ENCODE measurements at places on chromosomes 7 and 10. TPM values are rescaled to one million over a fixed set of nuclear protein-coding genes. Genes with fewer than 3 reads are reported as not detected.

The NPSR1 gene
- total RNA-seq = not detected

The TBC1D12 gene
- 0.71 TPM for total RNA-seq

The SFTPA1 gene
- total RNA-seq = not detected

The OPALIN gene
- not detected for total RNA-seq

The SPDYE9 gene
- total RNA-seq = not detected

The OR2A1 gene
- not detected for total RNA-seq

- DNase-seq = peak; percentile 75
- H3K27ac ChIP-seq = peak overlapping the region; percentile 57
- H3K27me3 ChIP-seq = no peaks in the 10 kb centered on the region
- H3K4me1 ChIP-seq = peaks cover 18% of the 10 kb centered on the region
Measured at GRCh38 chr10:119333146-119333792, 125.9 kb downstream of the GRK5 start.

GRCh38 chr10:62182595-62182994, 86.0 kb downstream of the RTKN2 start:
- no peaks in the 10 kb centered on the region for H3K27me3 ChIP-seq
- DNase-seq = peak; percentile 69
- H3K27ac ChIP-seq = peak overlapping the region; percentile 87
- H3K4me1 ChIP-seq = peaks cover 62% of the 10 kb centered on the region
- peak overlapping the region; percentile 40 for H3K4me3 ChIP-seq

DNA sequence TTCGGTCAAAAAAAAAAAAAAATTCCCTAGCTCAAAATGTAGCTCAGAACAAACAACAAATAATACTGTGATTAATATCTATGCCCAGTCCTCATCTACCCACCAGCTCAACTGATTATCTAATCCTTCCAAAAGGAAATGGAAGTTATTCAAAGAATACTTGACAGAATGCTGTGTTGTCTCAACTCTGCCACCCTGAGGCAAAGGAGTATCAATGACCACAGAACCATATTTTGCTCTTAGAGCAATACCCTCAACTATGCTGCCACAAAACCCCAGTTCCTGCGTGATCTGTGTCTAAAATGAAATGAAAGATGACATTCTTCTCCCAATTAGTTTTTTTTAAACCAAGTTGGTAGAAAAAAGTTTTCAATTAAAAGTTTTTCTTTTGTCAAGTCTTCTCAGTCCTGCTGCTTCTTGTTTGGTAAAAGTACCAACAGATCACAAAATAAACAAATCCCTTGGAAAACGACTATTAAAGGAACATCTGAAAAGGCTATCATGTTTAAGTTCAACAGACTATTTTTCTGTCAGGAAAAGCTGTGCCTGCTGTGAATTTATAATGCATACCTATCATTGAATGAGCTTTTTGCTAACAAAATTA, 21.6 kb downstream of the RBM28 start:
- H3K27me3 ChIP-seq = no peaks in the 10 kb centered on the region
- DNase-seq = peak; percentile 74
- H3K4me1 ChIP-seq = peaks cover 22% of the 10 kb centered on the region
- H3K27ac ChIP-seq = peak overlapping the region; percentile 4
- no peak overlapping the region for H3K4me3 ChIP-seq

- peaks cover 10% of the 10 kb centered on the region for H3K27me3 ChIP-seq
- DNase-seq = no peak
- H3K4me1 ChIP-seq = peaks cover 2% of the 10 kb centered on the region
- no peak overlapping the region for H3K4me3 ChIP-seq
- no peaks in the 10 kb centered on the region for H3K36me3 ChIP-seq
- H3K27ac ChIP-seq = no peak overlapping the region
Measured at GRCh38 chr7:117123311-117123926, 170.1 kb downstream of the ST7 start.

DNA sequence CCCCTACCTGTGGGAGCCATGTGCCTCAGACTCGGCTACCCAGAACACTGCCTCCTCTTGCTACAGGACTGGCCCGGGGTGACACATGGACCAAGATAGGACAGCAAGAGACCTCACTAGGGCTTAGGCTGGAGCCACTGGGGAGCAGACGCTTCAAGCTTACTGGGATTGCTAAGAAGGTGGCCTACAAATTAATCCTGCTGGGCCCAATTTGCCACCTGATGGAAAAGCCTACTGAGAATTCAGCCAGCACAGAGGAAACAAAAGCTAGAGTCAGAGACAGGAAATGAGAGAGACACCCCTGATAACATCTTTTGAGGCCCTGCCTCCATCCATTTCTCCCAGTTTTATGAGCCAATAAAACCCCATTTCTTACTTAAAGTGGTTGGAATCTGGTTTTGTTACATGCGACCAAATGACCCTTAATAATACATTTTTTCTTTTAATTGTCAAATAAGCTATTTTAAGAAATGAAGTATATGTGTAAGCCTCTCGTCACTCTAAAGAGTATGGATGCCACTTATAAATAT, 282.1 kb downstream of the CXCL12 start:
- H3K36me3 ChIP-seq = no peaks in the 10 kb centered on the region
- no peak overlapping the region for H3K4me3 ChIP-seq
- no peak for DNase-seq
- H3K27me3 ChIP-seq = no peaks in the 10 kb centered on the region

DNA sequence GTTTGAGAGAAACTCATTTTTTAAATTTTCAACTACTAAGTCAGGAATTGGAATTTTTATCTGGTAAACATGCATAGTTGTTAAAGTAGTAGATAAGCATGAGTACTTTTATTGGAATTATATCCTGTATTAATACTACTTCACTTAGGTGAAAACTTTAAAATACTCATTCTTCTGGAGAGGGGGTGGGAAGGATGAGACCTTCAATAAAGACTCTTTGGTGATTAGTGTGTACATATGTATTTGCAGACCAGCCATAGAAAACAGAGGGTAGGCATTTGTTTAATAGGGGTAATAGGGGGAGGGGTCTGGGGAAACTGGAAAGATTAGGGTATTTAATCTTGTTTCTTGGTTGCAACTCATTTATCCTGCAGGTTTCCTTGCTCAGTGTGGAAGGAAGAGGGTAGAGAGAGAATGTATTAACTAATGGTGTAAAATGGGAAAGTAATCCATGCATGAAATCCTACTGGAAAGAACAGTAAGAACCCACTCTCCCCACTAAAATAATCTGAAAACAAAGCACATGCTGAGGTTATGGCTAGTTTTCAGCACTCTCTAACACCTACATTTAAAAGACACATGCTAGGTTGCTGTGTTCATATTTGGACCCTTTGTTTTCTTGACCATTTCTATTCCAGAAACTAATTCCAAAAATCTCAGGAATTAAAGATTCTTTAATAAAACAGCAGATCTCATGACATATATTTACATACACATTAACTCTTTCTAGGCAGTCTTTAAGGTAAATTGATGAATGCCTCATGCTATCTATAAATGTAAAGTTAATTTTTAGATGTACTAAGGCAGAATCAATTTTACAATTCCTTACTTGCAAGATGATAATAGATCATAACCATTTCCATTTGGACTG, 6.2 kb upstream of the IGF2BP3 start:
- H3K4me1 ChIP-seq = peaks cover 13% of the 10 kb centered on the region
- no peak overlapping the region for H3K4me3 ChIP-seq
- no peak overlapping the region for H3K27ac ChIP-seq
- no peak for DNase-seq

DNA sequence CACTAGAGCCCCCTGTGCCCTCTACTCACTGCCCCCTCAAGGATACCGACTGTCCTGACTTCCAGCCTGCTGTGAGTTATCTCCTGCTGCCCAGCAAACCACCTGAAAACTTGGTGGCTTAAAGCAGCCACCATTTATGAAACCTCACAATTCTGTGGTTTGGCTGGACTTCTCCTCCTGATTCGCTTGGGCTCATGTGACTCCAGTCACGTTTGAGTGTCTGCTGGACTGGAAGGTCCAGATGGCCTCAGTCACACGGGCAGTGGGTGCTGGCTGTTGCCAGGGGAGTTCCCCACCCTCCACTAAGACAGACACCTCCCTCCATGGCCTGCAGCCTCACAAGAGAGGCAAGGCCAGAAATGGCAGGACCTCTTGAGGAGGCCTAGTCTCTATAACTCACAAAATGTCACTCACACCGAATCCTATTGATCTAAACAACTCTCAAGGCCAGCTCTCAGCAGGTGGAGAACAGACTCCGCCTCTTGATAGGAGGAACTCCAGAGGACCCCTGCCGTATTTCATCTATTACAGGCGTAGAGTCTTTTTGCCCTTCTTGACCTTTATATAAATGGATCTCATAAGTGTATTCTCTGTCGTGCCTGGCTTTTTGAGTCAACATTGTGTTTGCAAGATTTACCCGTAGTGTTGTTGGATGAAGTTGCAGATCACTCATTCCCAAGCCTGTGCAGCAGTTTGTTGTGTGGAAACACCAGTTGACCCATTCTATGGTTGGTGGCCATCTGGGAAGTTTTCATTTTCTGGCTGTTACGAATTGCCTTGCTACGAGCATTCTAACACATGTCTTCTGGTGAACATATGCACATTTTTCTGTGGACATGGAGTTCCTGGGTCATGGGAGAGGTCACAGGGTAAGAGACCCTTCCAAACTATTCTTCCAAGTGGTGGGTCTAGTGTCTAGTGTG, 48.3 kb downstream of the ZMIZ1 start:
- H3K4me1 ChIP-seq = peaks cover 12% of the 10 kb centered on the region
- DNase-seq = no peak
- peaks cover 2% of the 10 kb centered on the region for H3K36me3 ChIP-seq
- no peak overlapping the region for H3K27ac ChIP-seq
- no peak overlapping the region for H3K4me3 ChIP-seq

- no peaks in the 10 kb centered on the region for H3K27me3 ChIP-seq
- no peaks in the 10 kb centered on the region for H3K4me1 ChIP-seq
- H3K27ac ChIP-seq = no peak overlapping the region
- H3K36me3 ChIP-seq = no peaks in the 10 kb centered on the region
- no peak overlapping the region for H3K4me3 ChIP-seq
Measured at GRCh38 chr10:37304036-37304435, 178.6 kb downstream of the ANKRD30A start.

DNA sequence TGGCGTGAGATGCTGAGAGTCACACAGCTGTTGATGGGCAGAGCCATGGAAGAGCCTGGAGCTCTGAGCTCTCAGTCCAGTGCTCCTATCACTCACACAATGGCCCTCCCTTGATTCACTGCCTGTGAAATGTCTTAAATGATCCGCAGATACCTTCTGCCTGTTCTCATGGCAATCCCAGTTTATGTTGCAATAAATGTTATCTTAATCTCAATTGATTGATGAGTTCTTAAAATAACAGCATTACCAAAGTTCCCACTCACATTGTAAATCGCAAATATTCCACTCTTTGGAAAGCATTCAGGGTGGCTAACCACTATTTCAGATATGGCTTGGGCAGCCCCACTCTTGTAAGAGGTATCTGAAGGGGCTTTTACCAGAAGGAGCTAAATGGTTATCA, 865.5 kb downstream of the LRMDA start:
- H3K4me1 ChIP-seq = no peaks in the 10 kb centered on the region
- H3K27me3 ChIP-seq = no peaks in the 10 kb centered on the region
- no peaks in the 10 kb centered on the region for H3K36me3 ChIP-seq
- DNase-seq = no peak

- H3K27me3 ChIP-seq = peaks cover 4% of the 10 kb centered on the region
- no peaks in the 10 kb centered on the region for H3K36me3 ChIP-seq
- no peak for DNase-seq
- no peak overlapping the region for H3K4me3 ChIP-seq
- H3K27ac ChIP-seq = no peak overlapping the region
Measured at GRCh38 chr7:40470091-40470592, 335.3 kb downstream of the SUGCT start.

GRCh38 chr10:44467900-44468299, 83.0 kb upstream of the CXCL12 start:
- H3K4me3 ChIP-seq = no peak overlapping the region
- H3K4me1 ChIP-seq = no peaks in the 10 kb centered on the region
- peaks cover 4% of the 10 kb centered on the region for H3K27me3 ChIP-seq
- no peak for DNase-seq
- no peaks in the 10 kb centered on the region for H3K36me3 ChIP-seq

GRCh38 chr7:6438427-6438826, 9.3 kb downstream of the DAGLB start:
- no peaks in the 10 kb centered on the region for H3K27me3 ChIP-seq
- no peak for DNase-seq

GRCh38 chr7:88545663-88546062, 213.8 kb upstream of the ZNF804B start:
- DNase-seq = no peak
- H3K27me3 ChIP-seq = no peaks in the 10 kb centered on the region
- no peaks in the 10 kb centered on the region for H3K36me3 ChIP-seq
- H3K4me1 ChIP-seq = no peaks in the 10 kb centered on the region
- no peak overlapping the region for H3K4me3 ChIP-seq

DNA sequence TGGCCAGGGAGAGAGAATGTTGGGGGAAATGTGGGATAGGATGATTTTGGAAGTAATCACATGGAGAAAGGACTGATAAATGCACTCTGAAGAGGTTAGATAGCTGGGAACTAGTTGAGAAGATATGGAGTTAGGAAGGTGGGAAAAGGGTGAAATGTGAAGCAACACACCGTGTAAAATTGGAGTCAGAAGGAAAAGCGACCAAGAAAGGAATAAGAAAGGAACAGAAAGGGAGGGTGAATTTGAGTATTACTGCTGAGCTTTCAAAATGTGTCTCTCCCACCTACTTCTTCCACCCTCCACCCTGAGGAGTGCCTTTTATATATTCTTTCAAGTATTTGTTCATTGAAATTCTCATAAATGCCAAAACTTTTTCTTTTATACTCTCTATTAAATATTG, 171.8 kb downstream of the BMPER start:
- no peak for DNase-seq
- no peak overlapping the region for H3K27ac ChIP-seq
- H3K4me1 ChIP-seq = no peaks in the 10 kb centered on the region
- no peak overlapping the region for H3K4me3 ChIP-seq
- no peaks in the 10 kb centered on the region for H3K27me3 ChIP-seq
